ENCODE measurements at places on chromosomes 3 and 15.

DNA sequence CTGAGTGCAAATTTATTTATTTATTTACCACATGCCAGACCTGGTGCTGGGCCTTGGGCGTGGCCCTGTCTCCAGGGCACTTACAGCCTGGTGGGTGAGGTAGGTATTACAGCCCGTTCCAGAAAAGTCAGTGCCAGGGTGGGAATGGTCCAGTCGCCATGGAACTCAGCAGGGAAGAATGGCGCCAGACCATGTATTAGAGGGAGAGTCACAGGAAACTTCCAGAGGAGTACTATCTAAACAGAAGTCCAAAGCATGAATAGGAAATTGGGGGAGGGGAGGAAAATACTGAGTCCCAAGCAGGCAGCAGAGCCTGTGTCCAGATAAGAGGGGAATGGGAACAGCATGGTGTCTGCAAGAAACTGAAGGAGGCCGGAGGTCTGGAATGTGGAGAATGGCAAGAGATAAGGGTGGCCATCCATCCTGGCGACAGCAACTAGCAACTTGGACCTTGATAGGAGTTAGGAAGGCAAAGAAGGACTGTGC lies 27.0 kb downstream of the SH3BP5 start:
- no peak for DNase-seq

DNA sequence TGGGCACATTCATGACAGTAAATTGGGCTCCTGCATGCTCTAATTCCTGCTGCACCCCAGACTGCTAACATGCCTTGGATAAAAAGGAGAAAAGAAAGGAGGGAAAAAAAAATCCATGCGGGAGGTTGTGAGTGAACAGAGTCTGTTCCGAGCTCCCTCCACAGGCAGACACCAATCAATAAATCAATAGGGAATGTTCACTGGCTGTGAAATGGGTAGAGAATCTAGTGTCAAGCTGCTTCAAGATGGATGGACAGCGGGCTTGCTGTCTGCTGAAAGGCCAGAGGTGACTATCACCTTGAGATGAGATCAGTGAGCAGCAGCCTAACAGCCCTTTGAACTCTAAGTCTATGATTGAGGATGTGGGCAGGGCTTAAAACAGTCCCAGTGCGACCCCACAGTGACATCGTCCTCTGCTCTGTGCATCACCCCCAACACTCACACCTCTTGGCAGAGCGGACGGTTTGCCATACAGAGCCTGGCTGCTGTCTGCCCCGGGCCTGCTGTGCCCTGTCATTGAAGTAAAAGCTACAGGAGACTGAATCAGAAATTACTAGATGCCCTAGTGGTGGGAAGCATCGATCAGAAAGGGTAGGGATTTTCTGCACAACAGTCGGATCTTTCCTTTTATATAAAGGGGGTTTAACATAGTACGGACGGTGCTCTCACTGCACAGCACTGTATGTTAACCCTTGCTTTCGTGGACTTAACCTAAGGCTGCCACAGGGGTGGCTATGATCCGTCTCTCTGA lies 247.9 kb upstream of the ONECUT1 start:
- no peak for DNase-seq

GRCh38 chr3:55534876-55535275 lies 47.8 kb upstream of the WNT5A start:
- no peak for DNase-seq

- no peak for DNase-seq
These were observed 4.2 kb downstream of the FURIN start for GRCh38 chr15:90872486-90873184.

DNA sequence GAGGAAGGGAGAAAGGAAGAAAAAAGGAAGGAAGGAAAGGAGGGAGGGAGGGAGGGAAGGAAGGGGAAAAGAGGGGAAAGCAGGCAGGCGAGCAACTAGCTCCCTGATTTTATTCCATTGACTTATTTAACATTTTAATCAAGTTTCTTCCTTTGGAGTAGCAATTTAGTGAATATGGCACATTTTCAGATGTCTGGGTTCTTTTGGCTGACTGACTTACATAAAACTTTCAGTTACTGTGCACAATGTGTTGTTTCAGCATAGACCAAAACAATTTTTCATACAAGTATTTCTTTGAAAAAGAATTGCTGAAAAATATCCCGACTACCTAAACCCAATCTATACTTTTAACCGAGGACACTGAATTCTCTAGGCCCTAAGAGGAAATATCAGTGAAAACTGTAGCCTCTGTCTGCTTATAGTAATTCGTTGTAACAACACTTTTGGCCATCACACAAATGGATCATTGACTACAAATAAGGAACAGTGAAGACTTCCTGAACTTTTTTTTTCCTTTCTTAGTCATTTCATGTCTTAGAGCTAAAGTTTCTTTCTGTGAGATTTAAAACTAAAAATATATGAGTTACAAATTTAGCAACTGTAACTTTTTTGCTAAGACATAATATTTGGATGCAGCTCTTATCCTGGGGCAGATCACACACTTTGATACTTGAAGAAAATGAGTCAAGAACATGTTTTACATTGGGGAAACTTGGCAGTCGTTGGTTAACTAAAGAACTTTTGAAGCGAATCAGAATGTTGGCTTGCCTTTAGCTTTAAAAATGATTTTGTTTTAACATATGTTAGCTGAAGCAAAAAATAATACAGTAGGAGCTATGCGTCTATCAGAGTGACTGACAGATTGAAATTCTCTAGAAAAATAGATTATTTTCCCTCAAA lies 79.6 kb downstream of the SOX2 start:
- DNase-seq: no peak

GRCh38 chr3:29649815-29650547 lies 369.1 kb downstream of the RBMS3 start:
- DNase-seq: no peak

DNA sequence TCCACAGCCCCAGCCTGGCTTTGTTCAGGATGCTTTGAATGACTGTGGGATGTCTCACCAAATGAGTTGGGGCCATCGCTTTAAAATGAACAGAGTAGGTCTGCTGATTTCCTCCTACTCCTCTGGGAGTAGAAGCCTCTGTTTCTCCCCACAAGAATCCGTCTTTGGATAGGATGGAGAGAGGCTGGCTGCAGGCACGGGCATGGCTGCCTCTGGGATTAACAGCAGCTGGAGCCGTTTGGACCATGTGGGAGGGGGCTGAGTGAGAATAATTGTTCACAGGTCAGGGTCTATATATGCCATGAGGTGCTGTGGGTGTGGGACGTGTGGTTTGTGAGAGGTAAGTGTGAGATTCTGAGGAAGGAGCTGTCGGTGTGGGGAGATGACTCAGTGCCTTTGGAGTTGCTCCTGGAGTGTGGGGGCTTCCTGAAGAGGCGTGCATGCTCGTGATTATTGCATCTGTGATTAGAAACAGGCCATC lies 48.0 kb upstream of the APEH start:
- no peak for DNase-seq

DNA sequence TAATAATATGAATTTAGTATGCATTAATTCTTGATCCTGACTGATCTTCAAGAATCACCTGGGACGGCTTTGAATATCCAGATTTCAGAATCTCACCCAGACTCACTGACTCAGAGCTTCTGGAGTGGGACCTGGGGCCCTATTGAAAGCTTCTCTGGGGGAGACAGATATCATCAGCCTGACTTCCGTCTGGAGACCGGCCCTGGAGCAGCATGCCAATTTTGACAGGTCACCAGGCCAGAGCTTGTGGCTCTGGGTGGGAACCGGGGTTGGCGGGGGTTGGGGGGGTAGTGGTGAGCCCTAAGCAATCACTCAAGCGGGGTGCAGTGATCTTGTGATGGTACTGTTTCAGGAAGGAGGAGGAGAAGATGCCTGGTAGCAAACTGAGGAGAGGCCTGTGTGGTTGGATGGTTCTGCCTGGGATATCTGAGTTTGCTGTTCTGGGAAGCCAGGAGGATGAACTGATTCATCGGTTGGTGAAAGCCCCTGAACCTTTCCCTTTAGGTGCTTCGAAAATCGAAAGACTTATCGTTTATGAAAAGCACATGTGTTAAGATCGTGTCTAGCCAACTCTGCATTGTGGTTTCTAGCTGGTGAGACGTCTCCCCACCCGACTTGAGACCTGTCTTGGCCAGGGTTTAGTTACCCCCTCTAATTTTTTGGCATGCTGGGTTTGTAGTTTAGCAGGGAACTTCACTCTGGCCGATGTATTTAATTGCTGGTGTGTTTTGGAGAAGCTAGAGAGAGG lies 263.9 kb upstream of the C2CD4B start:
- no peak for DNase-seq

DNA sequence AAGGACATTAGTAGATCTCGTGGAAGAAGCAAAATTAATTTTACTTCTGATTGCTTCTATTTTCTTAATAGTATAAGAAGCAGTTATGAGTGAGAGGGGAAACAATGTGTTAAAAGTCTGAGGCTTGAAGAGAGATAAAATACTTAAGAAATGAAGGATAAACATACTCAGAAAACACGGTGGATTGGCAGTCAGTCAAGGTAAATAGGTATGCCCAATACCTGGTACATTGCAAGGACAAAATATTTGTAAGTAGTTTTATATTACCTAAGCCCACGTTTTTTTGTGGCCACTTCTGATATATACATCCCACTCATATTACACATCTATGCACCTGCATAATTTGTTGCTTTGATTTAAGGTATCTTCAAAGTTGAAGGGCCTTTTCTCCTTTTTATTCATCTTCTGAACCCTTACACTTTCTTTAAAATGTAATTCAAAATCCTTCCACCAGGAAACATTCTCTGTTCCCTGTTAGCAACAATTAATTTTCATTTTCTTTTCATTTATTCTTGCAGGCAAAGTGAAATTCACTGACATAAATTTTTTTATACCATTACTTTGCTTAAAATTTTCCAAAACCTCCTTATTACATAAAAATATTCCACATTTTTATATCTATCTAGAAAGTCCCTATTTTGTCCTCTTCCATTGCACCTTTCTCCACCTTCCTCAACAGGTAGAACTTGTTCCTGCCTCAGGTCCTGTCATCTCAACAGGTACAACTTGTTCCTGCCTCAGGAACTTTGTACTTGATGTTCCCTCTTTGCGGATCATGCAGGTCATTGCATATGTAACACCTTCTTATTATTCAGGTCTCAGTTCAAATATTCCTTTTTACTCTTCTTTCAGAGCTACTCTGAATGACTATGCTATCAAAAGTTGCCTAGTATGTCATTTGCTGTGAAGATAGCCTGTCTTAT lies 755.7 kb upstream of the ALCAM start:
- no peak for DNase-seq

DNA sequence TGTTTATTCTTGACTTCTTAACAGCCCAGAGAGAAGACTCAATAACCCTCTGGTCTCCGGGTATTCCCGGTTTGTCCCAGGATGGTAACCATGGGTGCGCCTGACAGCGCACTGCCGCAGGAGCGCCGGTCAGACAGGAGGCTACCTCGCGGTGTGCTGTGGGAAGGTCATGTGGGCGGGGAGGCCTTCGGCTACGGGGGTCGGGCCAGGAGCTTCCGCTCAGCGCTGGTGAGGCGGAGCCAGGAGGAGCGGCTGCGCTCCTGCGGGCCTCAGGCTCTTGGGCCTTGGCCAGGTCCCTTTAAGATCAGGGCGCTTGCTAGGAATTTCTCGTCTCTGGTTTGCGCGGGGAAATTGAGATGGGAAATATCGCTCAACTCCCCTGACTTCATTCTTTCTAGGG lies 182.3 kb upstream of the NDN start:
- DNase-seq: peak; percentile 34

DNA sequence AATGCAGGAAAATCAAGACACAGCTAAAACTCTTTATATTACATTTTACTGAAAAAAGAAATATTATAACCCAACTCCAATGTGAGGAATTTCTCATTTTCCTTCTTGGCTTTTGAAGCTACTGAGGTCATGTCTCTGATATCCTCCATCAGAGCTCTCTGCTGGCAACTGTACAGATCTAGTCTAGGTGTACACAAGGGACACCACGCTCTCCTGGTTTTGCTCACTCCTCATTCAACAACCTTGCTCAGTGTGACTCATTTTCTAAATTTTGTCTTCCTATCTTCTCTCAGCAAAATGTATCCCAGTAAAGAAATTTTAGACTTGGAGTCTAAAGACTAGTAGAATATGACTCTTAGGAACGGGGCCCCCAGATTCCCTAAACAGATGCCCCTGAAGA lies 144.3 kb downstream of the KCNMB2 start:
- DNase-seq: no peak

GRCh38 chr15:73956743-73957135 lies 30.5 kb downstream of the LOXL1 start:
- DNase-seq: no peak

GRCh38 chr3:32551496-32551895 lies 19.2 kb downstream of the DYNC1LI1 start:
- DNase-seq: no peak

GRCh38 chr15:49990835-49991545 lies 128.0 kb downstream of the ATP8B4 start:
- DNase-seq: no peak

DNA sequence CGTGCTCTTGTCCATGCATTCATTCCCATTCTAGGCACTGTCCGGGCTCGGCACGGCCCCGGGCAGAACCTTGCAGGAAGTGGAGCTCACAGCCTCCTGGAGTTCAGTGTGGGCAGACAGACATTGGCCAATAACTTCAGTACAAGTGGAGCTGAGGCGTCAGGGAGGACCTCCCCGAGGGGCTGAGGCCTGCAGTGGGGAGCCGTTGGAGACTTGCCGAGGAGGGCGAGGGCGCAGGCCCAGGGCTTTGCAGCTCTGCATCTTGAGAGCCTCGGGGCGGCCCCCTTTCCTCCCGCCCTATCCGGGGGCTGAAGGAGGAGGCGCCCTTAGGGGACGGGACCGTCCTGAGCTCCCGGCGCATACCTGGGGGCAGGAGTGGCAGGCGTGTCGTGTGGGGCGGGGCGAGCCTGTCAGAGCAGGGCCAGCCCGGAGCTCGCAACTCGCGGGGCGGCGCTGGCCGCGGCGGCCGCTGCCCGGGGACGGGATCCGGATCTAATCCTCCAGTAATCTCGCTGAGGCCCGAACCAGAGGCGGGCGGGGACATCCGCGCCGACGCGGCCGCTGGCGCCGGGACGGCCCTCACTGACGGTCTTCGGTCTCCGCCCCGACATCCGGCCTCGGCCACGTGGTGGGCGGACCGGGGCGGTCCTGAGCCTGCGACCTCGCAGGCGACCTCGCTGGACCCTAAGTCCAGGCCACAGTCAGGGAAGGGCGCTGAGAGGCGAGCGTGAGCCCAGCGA lies at the start of gene ACY1:
Gene ACY1 (plus strand): TSS at position 698 of the 740 bp plus-strand sequence. CDS start 530 bp downstream, outside the sequence.
- peak; percentile 93 for DNase-seq

DNA sequence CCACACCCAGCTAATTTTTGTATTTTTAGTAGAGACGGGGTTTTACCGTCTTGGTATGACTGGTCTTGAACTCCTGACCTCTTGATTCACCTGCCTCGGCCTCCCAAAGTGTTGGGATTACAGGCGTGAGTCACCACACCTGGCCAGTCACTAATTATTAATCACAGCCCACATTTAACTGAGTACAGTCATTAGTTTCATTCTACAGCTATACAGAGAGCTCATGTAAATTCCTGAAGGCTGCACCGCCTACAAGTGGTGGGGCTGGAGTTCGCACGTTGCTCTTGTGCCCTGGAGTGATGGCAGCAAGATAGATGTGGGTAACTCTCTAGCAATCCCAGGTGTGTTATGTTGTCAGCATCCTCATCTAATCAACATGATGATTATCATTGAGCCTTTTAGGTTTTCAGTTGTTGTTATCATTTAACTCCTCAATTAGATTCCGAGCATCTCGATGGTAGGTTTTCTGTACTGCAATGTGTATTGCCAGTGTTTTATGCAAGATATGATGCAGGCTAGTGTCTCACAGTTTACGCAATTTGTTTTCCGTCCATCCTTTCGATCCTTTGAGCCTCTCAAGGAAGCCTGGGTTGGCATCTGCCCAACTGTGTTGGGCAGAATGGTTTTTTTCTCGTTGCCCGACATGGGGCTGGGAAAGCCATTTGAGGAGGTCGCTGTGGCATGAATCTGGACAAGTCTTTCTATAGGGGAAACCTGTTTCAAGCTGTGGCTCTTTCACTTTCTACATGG lies 216.3 kb downstream of the LPP start:
- DNase-seq: no peak
